ENCODE measurements at places on chromosomes 16 and 17.

DNA sequence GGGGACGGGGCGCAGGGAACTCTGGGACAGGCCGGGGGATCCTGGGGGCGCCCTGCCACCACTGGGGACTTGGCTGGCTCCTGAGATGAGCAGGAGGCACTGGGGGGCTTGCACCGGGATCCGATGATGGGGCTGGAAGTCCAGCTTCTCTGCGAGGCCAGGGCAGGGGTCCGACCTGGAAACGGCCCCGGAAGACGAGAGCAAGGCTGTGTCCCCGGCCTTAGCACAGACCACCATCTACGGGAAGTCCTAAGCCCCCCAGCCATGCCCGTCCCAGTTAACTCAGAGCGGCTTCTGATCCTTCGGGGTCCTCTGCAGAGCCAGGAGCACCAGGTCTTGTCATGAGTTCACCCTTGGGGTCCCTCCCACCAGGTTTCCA, 573 bp downstream of the CDT1 start:
- no peak for DNase-seq

DNA sequence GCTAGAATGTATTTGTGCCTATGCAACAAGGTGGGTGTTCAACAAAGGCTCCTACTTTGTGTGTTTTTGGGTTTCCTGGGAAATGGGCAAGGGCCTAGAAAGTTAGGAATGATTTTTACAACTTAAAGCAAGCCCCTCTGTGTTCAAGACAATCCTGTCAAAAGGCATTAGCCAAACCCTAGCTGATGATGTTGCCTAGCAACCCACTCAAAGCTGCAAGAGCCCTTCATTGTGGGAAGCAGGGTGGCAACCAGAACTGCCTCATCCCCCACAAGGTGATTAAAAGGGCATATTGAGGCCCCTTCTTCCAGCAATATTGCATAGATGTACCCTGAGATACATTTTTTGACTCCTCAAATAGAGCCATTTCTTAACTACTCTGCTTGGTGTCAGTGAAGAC, 16.0 kb upstream of the RASL10B start:
- no peak for DNase-seq

DNA sequence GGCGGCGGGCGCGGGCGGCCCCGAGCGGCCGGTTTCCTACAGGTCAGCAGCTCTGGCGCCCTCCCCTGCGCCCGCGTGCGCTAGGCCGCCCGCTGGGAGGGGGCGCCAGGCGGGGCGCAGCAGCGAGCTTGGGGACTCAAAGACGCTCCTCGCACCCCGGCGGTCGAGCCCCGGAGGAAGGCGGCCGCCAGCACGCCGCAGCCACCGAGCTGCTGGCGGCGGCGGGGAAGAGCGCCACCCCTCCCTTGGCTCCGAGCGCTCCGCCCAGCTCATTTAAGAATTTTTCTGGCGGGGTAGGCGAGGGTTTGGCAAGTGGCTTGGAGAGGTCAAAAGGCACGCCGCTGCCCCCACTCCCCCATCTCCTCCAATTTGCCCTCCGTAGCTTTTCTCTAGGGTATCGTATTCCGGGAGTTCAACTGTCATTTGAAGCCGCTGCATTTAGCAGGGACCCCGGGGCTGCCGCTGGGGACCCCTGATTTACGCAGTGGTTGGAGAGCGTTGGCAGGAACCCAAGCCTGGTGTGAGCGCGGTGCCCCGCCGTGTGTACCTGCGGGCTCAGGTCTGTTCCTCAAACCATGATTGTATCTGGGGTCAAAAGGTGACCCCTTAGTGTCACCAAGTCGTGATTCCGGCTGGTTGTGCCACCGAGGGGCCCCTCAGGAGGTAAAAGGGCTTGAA, 59.5 kb upstream of the GSE1 start:
- DNase-seq: peak; percentile 51

DNA sequence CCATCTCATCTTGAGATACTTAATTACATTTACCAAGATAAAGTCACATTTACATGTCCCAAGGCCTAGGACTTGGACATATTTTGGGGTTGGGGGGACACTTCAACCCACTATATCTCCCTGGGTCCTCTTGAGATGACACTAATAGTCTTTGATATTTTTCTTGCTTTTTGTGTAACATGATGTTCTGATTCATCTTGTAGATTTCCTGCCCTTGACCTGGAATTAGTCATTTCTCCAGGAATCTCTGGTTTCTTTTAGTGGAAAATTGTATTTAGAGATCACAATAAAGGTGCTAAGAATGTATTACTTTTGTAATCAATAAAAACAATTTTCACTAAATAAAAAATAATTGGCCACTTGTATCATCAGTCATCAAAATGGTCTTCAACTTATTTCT, 157.3 kb downstream of the VPS53 start:
- DNase-seq: no peak

DNA sequence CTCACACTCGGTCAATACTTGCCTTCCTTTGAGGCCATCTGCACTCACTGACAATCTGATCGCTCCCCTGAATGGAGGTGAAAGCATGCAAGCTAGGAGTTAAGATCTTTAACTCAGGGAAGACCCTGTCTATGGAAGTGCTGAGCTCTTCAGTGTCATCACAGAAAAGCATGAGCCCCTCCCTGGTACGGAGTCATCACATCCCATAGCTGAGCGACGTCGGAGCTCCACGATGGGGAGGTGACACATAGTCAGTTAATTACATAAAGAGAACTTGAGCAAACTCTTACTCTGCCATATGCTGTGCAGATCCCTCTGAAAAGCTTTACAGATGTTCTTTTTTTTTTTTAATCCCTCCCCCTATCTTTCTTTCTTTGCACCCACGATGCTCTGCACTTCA, 463.2 kb downstream of the WWOX start:
- no peak for DNase-seq

- no peak for DNase-seq
Measured at GRCh38 chr16:77925531-77925930, 96.8 kb upstream of the CLEC3A start.

- DNase-seq: no peak
Measured at GRCh38 chr16:82046941-82047340, 11.9 kb downstream of the HSD17B2 start.

DNA sequence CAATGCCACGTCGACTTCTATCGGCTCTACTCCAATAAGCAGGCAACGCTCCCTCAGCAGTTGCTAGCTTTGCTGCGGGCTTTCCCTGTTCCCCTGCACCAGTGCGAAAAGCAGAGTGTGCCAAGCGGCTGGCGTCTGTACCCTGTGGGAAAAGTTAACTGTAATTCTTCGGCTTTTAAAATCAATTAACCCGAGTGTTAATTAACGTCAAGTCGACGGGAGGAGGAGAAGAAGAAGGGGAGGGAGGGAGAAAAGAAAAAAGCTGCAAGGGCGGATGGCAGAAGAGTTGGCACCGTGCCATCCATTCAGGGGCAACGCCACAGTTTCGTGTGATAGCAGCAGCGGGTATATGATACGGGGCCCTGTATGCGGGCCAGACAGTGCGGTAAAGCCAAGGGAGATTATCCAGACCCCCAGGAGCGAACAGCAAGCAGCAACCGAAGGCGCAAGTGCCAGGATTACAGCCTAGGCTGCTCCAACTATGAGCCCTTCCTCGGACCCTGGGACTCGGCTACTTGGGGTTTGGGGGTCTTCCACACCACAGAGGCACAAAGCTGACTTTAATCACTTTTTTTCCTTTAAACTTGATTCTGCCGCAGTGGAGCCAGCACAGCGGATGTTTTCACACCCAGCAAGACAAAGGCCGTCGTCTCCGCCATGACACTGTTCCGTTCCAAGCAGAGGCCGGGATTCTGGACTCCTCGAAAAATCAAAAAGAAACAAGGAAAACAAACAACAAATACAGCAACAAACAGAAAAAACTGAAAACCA, 253.8 kb upstream of the PMFBP1 start:
- no peak for DNase-seq

DNA sequence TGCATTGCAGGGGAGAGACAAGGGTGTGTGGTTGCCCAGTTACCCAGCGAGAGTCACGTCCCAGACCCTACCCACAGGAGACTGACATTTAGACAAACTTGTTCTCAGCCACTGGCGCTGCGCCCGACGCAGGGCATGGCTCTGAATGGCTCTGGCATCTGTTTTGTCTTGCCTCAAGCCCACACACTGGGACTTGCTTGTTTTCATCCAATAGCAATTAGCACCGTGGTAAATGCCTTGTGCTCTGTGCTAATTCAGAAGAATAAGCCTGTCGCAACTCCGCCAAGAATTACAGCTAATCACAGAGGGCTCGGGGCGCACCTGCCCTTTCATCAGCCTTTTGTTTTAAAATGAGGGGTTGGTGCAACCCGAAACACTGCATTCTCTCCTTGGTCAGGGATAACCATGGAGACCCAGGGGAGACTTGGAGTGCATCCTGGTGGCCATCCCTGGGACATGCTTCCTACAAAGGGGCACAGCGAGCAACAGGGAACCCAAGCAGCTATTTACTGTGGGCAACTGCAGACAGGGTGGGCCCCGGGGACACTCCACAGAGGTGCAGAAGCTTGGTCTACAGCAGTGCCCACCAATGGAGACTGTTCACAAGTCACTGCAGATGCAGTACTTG, 220.6 kb upstream of the ZFHX3 start:
- peak; percentile 30 for DNase-seq

DNA sequence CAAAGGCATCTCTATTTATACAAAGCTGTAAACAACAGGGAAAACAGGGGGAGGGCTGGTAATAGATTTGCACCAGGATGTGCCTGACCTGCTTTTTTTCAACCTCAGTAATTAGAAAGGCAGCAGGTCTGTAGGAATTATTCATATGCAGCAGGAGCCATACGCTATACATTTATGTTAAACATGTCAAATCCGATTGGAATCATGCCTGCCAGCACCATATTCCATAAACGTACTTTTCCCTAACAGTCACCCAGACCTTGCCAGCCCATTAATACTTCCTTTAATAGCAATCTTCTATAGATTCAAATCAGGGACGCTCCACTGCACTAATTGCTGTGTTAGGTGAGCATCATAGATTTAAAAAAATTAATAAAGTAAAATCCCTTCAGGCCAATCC, 223.9 kb downstream of the ZFHX3 start:
- no peak for DNase-seq

- no peak for DNase-seq
Measured at GRCh38 chr16:85675251-85675874, 13.4 kb downstream of the GINS2 start.

Data from HEK293T (cell line).